Activated CD4-positive, alpha-beta T cell treated with anti-CD3 and anti-CD28 coated beads, Interleukin-2, amount 50 U/mL, for 24 hours (primary cell): ENCODE measurements at places on chromosomes 7 and 10.

GRCh38 chr7:8068892-8069686 is 100.5 kb downstream of the GLCCI1 start:
- DNase-seq, result no peak

DNA sequence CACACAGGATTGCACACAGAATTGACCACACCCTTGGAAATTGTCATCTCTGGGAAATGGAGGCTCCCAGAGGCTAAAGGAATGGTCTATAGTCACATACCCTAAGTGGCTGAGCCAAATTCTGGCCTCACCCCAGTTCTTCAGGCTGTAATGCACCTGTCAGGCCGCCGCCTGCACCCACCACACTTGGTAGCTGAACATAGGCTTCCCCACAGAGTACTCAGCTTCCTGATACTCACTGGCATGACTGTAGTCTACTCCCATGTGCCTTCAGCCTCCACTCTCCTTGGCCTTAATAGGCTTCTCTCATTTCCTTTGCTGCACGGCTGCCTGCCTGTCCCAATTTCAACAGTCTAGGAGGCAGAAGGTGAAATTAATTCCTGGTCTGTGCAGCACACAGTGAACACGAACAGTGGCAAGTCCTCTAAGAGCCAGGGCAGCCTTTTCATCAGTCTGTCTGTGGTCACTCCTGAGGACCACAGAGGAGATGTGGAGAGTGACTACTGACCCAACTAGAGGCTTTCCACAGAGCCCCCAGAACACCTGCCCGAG is 42.5 kb downstream of the NUDCD3 start:
- DNase-seq, result no peak

GRCh38 chr10:104807581-104808310 is 166.7 kb downstream of the SORCS3 start:
- no peak for DNase-seq

- DNase-seq, result no peak
Observed at GRCh38 chr10:83310688-83311087, 828.6 kb upstream of the GHITM start.

GRCh38 chr7:48094861-48095293 is 5.8 kb downstream of the UPP1 start:
- DNase-seq, result no peak

DNA sequence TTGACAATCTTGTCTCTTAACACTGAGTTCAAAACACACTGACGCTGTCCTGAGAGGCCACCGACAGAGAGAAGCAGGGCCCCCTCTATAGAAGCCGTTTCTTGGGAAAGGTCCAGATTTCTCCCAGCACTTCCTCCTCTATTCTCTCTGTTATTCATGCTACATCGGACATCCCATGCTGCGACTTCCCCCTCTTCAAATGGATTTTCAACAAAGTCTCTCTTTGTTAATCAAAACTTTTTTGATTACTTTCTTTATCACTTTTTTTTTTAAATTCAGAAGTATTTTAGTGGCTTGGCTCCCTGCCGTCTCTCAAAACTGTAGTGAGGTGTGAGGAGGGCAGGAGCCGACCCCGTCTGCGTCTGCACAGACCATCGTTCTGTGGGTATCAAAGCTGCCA is 298.9 kb upstream of the PITRM1 start:
- no peak for DNase-seq

- no peak for DNase-seq
Observed at GRCh38 chr10:108180878-108181277, 1016.4 kb upstream of the SORCS1 start.

DNA sequence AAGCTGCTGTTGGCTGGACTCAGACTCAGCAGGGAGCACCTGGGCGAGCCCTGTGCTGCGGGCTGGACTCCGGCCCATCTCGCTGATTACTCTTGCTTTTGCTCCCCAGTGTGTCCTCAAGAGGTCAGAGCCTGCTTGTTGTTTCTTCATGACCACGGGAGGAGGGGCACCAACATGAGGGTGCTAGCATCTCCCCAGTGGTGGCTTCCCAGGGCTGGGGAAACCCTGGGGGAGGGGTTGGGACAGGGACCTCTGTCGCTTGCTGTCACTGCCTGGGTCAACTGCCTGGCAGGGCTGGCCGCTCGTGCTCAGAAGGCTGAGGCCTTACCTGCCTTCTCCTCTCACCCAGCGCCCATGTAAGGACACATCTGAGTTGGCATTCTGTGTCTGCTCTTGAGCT is 152.3 kb upstream of the SHH start:
- DNase-seq, result no peak

DNA sequence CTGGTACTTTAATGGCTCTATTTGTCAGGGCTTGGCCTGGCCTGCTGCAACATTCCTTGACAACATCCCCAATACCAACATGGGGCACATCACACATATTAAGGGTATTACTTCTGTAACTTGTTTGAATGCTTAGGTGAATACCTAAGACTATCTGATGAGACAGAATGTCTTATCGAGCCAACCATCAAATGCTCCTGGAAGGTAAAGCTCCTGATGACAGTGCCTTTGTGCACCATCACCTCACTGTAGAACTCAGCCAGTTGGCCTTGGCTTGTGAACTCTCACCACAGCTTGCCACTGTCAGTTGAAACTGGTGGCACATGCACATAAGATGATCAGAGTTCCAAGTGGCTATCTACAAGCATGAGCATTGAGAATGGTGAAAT is 3.7 kb upstream of the MYO1G start:
- DNase-seq, result no peak
